ENCODE measurements at places on chromosomes 5 and 9.

DNA sequence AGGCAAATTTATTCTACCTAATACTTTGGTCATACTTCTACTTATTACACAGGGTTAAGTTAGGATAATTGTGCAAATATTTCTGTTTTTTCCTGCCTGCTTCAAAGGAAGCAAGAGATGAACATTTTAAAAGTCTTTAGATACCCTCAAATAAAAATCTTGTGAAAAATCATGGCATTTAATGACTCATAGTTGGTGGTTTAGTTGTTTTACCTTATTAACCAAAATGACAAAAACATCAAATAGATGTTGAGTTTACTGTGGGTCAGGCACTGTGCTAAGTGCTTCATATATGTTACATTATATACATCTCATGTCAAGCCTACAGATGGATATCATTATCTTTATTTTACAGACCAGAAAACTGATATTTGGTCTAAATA, 54.4 kb downstream of the ZNF474 start:
- DNase-seq = no peak

DNA sequence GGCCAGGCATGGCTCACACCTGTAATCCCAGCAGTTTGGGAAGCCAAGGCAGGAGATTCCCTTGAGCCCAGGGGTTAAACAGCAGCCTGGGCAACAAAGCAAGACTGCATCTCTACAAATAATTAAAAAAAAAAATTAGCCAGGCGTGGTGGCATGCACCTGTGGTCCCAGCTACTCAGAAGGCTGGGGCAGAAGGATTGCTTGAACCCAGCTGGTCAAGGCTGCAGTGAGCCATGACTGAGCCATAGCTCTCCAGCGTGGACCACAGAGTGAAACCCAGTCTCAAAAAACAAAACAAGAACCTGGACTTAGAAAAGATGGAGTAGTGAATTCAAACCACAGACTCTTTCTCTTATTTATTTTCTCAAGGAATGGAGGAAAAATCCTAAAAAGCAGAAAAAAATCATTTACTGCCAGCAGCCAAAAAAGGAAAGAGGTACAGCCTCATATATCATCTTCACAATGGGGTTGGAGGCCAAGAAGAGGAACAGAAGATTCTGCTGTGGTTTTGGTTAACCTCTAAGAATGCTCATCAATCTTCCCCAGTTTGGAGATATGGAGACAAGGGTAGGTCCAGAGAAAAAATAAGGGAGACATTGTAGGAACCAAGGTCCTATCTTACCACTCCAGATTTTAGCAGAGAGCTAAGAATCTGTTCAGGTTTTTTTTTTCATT, 40.0 kb upstream of the MYO10 start:
- no peak for DNase-seq

- DNase-seq = no peak
Measured at GRCh38 chr5:112293587-112293986, 125.5 kb downstream of the EPB41L4A start.

GRCh38 chr9:128558431-128559310, 6.3 kb downstream of the SPTAN1 start:
- DNase-seq = peak; percentile 37

DNA sequence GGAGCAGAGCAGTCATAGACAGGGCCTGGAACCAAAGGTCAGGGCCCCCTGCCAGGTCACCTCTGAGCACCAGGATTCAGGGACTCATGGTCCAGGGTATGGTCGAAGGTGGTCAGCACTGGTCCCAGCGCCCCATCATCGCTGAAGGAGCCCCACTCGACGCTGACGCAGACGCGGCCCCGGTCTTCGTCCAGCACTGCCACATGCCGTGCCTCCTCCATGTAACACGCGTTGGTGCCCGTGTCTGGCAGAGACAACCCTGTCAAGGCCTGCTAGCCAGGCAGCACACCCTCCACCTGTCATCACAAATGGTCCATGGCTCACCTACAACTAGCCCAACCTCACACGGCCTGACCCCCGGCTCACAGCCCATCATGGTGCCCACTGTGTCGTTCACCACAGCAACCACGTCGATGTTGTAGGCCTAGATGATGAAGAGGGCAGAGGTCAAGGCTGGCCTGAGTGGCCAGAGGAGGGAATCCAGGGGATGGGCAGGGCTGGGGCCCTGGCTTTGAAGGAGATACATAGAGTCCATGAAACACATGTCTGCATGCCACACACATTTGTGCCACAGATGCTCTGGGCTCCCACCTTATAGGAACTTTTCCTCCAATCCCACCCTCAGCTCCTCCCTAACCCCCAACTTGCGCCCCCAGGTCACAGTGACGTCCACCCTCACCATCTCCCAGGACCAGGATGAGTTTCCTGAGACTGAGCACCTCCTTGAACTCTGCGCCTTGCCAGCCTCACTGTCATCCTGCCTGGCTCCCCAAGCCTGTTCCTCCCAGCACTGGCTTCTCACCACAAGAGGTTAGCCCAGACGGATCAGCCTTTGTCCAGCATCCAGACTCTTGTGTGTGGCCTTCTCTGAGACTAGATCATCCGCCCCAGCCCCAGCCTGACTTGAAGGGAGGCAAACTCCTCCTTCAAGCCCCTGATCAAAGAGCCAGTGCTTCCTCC, 9.5 kb downstream of the HK3 start:
- no peak for DNase-seq

DNA sequence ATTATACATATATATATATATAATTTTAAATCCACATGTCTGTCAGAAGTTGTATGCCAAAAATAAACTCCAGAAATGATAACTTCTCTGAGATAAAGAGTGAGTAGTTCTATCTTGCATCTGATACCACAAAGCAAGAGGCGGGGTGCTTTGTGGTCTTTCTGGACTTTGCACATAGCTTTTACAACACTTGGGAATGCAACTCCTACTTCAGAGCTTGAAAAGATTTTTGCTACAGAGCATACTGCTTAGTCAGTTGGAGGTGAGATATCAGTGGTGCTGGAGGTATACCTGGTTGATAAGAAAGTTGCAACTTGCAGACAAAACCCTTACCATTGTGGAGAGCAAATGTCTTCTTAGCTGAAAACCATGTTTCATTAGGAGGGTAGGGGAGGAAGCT, 1384.5 kb upstream of the NUDT12 start:
- no peak for DNase-seq

- no peak for DNase-seq
Measured at GRCh38 chr9:87651431-87651830, 74.5 kb upstream of the CTSL start.

DNA sequence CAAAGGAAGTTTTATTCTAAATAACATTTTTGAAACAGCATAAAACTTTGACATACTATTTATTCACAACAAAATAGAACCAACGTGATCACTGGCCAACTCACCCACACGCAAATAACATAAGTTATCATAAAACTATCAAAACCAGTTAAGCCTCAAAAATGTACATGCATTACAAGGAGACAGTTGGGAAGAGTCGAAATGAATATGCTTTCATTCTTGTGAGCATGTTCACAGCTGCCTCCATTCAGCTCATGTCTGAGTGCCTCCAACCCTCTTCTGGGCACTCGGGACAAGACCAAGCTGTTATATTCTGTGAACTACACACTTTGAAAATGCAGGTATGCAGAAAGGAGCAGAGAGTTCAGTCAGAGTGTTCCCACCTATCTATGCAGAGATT, 284.9 kb downstream of the BNC2 start:
- no peak for DNase-seq

GRCh38 chr5:138884094-138884493, 9.0 kb upstream of the LRRTM2 start:
- DNase-seq = no peak
